Inflammatory macrophage treated with lipopolysaccharide for 4 hours (primary cell): ENCODE measurements at places on chromosomes 1 and 21.

DNA sequence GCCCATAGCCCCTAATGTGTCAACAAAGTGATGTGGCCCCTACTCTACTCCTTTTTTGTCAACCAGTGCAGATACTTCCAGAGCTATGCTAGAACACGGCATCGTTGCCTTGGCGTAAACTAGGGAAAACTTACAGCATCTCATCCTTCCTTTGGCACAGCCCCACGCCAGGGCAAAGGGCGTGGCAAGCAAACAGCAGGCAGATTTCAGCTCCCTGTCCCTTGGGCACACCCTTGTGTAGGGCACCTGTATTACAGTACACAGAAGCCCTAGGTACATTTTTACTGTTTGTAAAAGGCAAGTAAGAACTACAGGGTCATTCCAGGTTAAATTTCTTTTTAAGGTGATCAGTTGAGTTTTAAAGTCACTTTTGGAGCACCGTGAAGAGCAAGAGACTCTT, 29.3 kb downstream of the PRDX6 start:
- no peak for DNase-seq

GRCh38 chr1:54352755-54353154, 53.4 kb downstream of the SSBP3 start:
- no peak for DNase-seq

- no peak for DNase-seq
Measured at GRCh38 chr1:32899586-32900296, 1.4 kb downstream of the TMEM54 start.

GRCh38 chr1:85624361-85624760, 43.8 kb downstream of the CCN1 start:
- DNase-seq = no peak

DNA sequence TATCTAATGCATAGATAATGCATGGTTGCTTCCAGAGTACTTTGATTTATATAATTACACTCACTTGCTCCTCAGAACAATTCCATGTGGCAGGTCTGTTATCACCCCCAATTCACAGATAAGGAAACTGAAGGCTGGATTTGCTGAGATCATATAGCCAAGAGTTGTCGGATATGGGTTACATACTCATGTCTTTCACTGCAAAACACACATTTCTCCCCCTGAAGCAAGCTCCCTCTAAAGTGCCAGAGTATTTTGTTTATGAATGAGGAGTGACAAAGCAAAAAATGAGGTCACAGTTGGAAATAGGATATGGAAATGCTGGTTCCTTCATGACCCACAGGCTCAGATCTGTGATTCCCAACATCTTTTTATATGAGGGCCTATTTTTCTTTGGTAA, 134.2 kb downstream of the ROR1 start:
- DNase-seq = no peak

GRCh38 chr1:9689011-9689706, 37.6 kb downstream of the PIK3CD start:
- DNase-seq = peak; percentile 57

DNA sequence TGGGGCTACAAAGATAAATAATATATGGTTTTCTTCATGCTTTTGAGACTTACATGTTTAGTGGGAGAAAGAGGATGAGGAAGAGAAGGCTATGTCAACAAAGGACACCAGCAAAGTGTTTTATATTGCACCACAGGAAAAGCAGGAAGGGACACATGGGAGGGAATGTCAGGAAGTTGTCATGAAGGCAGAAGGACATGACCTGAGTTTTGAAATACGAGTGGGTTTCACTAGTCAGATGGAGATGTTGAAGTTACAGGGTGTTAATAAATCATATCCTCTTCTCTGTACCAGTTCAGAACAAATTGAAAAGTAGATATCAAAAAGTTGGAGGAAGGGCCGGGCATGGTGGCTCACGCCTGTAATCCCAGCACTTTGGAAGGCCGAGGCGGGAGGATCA, 18.2 kb upstream of the AGO1 start:
- DNase-seq = peak; percentile 84

DNA sequence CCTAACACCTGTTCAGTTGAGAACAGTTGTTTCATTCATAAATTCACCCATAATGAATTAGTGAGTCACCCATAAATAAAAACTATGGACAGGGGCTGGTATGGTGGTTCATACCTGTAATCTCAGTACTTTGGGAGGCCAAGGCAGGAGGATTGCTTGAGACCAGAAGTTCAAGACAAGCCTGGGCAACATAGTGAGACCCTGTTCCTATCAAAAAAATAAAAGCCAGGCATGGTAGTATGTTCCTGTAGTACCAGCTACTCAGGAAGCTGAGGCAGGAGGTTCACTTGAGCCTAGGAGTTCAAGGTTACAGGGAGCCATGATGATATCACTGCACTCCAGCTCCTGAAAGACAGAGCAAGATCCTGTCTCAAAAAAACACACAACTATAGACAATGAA, 79.0 kb downstream of the GTF2B start:
- no peak for DNase-seq

DNA sequence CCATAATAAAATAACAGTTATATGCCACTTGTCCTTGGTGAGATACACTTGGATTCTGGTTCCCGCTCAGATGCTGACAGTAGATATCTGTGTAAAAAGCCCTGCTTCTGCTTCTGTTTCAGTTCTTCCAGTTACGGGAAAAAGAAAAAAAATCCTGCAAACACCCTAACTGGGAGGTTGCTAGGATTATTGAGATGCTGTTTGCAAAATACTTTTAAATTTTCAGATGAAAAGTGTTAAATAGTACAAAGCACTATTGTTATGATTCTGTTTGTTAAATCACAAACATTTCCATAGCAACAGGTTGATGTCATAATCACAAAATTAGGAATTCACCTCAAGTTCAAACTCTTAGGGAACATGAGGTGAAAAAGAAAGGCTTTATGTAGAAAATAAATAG, 232.3 kb downstream of the HMCN1 start:
- no peak for DNase-seq

DNA sequence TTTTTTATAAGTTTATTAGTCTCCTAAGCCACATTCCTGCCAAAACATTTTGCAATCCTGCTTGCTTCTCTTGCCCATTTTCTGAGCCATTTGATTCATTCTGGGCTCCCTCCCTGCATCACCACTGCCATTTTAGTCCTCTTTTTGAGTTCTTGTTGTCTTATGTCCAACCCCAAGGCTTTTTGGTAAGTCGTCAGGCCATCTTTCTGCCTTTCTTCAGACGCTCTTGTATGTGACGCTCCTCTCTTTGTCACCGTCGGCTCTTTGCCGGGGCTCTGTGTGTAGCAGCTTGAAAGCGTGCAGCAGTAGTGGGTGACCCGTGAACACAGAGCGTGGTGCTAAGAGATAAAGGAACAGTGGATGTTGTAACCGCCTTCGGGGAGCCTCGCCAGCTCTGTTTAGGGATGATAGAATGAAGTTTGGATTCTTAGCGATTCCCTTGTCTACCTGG, 14.6 kb downstream of the HUNK start:
- DNase-seq = no peak

- no peak for DNase-seq
Measured at GRCh38 chr1:103283371-103283770, 175.0 kb upstream of the COL11A1 start.

DNA sequence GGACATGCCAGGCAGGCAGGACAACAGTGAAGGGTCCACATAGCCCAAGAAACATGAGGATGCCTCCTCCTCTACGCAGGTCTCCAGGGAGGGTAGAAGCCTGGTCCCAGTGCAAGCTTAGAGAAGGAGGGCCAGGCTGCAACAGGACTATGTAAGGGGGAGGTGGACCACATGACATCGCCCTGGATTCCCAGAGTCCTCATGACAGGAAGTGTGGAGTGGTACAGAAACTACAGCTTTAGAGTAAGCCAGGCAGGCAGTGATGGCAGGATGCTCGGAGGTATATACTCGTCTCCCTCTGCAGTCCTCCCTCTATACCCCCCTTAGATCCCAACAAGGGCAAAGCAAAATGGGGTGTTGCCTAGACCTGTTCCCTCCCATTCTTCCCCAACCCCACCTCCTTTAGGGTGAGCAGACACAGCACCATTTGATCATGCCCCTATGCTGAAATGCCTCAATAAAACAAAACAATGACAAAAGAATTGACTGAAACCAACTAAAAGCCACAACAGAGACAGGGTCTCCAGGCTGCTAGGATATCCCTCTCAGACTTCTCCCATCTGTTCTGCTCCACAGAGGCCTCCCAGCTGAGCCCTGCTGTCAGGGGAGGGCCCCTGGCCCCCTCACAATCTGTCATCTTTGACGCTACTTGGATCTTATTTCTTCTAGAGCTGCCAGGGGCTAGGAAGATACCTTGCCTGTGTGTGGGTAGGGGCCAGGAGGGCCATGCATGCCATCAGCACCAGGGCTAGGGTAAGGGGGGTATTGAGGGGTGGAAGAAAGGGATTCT, 13.1 kb downstream of the FAM78B start:
- no peak for DNase-seq

- no peak for DNase-seq
Measured at GRCh38 chr1:33085332-33085731, 4.4 kb downstream of the AZIN2 start.

GRCh38 chr1:152018537-152018936, 18.3 kb downstream of the S100A11 start:
- no peak for DNase-seq

DNA sequence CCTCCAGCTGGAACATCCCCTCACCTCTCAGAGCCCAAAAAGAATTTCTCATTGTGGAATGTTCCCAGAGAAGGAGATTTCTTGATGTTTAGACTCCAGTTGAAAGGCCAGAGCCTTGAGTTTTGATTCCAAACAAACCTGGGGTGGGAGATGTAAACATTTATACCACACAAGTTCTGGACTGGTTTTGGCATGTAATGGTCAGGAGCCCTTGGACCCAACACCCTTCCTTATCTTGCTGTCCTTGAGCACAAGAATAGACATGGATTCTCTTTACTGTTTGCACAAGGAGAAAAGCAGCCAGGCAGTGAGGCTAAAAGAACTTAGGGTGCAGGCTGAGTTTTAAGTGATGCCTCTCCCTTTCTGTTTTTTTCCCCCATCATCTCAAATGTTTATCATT, 4.5 kb downstream of the RHBG start:
- DNase-seq = no peak

- no peak for DNase-seq
Measured at GRCh38 chr1:44249543-44249942, 36.3 kb downstream of the DMAP1 start.

DNA sequence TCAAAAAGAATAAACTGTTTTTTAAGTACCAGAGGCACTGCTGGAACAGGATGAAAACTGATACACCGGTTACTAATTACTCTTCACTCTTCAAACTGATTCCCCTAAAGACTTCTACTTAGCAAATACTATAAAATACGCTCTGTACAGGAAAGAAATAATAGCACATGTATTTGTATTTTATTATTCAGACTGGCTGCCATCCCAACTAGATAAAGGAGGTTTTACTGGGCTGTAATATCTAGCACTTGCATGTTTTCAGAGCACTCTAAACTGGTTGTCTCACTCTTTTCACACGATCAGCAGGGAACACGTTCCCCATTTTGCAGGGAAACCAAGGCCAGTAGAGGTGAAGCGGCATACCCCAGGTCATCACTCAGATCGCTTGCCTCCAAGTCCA, 9.2 kb downstream of the SMIM12 start:
- DNase-seq = no peak

DNA sequence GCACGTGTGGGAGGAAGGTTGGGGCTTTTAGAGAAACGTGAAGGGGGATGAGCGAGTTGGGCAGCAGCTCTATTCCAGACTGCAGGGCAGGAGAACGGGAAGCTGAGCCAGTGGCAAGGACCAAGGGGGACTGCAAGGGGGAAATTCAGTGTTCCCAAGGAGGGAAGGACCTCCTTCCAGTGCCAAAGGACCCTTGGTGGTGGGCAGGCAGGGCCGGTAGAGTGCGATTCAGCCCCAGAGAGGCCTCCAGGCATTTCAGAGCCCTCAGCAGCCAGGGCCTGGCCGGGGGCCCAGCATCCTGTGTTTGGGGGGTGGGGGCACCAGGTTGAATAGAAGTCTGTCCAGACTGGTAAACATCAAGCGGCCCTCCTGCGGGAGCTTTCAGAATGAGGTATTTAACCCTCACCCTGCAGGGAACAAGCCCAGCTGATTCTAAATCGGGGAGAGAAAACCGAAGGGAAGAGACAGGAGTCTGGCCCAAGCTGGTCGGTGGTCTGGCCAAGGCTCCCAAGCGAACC, 2.3 kb downstream of the COL9A2 start:
- no peak for DNase-seq

- no peak for DNase-seq
Measured at GRCh38 chr1:232486454-232487207, 143.3 kb downstream of the SIPA1L2 start.

DNA sequence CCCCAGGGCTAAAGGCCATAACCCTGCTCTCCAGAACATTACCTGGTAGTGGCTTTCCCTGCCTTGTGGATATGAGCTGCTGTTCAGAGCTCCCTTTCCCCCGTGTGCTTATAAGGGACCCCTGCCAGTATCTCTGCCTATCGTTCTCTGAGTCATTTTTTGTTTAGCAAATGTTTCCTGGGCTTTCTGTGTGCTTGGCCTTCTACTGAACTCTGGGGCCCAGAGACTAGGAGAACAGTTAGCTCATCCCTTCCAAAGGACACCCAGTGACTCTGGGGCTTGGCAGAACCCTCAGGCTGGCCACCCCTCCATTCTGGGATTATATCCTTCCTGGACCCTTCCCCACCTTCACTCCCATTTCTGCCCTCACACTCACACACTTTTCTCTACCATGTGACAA, 80.8 kb upstream of the POU3F1 start:
- DNase-seq = no peak

DNA sequence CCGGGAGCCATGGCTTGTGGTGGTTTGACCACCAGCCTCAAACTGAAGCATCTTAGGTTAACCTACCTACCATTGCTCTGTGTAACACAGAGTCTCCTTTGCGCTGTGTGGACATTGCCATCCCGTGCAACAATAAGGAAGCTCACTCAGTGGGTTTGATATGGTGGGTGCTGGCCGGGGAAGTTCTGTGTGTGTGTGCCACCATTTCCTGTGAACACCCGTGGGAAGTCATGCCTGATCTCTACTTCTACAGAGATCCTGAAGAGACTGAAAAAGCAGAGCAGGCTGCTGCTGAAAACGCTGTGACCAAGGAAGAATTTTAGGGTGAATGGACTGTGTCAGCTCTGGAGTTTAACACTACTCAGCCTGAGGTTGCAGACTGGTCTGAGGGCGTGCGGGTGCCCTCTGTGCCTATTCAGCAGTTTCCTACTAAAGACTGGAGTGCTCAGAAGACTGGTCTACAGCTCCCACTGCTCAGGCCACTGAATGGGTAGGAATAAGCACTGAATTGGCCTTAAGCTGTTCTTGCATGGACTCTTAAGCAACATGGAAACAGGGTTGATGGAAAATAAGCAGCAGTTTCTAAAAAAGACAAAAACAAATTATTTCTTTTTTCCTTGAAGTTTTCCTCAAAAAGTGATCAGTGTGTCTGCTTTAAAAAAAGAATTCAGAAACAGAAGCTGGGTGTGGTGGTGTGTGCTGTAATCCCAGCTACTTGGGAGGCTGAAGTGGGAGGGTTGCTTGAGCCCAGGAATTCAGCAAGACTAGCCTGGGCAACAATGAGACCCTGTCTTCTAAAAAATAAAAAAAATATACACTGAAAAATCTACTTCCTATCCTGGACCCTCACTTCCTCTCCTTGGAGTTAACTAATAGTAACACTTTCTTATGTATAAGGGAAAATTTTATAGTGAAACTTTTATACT, 14.6 kb downstream of the CEP350 start:
- DNase-seq = no peak

GRCh38 chr21:45572231-45572630, 30.0 kb upstream of the SLC19A1 start:
- DNase-seq = no peak

- no peak for DNase-seq
Measured at GRCh38 chr1:210794445-210794844, 339.5 kb downstream of the KCNH1 start.

GRCh38 chr1:85142753-85143152, 58.1 kb downstream of the SYDE2 start:
- DNase-seq = no peak

GRCh38 chr1:180178511-180179161, 24.0 kb downstream of the QSOX1 start:
- peak; percentile 35 for DNase-seq
